ENCODE measurements at places on chromosomes 5 and 9.

DNA sequence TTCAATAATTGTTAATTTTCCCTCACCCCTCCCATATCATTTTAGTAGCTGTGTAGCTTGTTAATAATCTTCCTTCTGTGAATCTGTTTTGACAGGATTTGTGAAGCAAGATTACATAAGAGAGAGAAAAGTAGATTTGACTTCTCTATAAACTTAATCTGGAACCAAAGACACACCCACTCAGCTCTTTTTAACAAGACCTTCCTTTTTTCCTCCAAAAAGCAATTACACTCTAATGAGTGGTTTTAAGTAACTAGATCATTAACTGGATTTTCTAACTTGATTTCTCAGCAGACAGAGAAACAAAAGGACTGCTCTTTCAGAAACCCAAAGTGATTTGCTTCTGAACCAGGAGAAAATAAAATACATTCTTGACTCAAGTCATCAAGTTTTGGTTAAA, 21.9 kb downstream of the RFK start:
- DNase-seq, result no peak

DNA sequence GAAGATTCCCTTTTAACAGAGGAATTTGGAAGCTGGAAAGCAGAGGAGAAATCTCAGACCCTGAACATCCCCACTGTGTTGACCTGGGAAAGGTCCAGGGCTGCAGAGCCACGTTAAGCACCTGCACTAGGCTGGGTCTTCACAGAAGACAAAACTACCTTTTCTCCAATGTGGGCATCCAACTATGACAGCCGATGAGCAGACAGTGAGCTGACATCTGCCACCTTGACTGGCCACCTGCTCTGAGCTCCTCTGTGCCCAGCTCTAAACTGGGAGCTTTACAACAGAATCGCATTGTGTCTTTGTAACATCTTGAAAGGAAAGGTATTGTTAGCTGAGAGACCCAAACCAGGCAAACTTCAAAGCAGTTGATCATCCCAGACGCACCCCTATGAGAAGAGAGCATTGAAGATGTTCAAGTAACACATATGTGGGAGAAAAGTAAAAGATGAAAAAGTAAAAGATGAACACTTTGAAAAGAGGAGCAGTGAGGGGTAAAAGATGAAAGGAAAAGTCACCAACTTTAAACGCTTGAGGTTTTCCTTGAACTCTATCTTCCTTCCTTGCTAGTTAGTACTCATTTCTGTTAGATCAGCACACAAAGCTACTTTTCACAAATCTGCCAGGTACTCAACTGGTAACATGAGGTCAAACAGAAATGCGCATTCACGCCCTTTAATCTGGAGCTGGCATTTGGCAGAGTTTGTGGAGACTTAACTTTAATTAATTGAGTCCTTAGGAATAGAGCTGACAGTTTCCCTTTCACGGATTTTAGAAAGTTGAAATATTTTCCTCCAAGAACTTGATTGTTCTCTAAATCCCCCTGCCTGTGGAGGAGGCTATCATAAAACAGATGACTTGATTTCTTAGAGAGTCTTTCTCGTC, 53.2 kb upstream of the CTXN3 start:
- no peak for DNase-seq

DNA sequence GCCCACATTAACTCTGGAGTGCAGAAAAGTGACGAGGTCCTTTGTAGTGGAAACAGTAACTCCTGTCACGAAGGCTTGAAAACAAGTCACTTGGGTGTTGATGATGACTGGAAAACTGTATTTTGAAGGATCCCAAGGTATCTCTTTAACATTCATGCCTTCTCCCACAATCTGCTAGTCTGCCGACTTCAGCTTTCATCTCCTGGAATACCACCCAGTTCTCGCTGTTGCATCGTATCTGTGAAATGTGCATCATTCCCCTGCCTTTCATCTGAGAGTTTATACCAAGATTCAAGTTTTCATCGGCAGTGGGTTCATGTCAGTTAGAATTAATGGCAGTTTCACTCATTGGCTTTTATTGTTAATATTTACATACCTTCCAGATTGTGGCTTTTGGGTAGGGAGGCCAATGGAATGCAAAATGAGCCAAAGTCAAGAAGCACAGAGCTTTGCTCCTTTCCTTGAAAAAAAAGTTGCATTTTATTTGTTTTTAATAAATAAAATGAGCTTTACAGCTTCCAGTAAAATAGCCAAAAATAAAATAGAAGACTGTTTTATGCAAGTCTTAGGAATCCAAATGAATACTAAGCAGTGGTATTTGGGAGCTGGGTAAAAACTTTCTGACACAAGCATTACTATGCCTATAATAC, 575.2 kb upstream of the WWC1 start:
- DNase-seq, result no peak

DNA sequence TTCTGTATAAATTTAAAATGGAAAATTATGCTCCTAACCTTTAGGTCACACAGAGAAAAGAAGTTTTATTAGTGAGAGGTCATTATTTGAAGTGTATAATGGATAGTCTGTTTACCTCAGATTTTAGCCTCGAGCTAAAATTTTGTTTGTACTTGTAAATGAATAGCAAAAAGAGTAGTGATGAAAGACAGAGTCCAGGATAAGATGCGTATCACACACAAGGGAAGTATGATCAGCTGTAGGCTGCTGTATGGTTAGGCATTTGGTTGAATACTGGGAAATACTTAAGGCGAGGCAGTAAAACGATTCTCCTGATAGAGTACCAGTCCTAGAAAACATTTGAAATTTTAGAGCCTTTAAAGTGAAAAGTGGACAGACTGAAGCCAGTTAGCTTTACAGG, 92.7 kb downstream of the FBXL7 start:
- no peak for DNase-seq

DNA sequence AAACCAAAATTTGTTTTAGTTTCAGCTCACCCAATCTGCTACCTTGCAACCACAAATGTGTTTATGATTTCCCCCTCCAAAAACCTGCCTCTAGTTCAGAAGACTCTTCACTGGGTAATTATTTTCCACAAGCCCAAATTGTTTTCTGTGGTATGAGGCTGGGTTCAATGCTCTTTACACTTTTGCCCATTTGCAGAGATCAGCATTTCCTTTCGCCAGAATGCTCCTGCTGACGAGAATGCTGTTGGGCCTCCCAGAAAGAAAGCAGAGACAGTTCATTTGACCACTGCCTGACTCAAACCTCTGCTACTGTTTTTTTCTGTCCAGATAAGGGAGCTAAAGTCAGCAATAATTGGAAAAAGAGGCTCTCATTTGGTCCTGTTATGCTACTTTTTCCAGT, 427.3 kb downstream of the PDE4D start:
- DNase-seq, result no peak

- DNase-seq, result no peak
Observed at GRCh38 chr5:132467287-132467984, 23.1 kb downstream of the IRF1 start.

DNA sequence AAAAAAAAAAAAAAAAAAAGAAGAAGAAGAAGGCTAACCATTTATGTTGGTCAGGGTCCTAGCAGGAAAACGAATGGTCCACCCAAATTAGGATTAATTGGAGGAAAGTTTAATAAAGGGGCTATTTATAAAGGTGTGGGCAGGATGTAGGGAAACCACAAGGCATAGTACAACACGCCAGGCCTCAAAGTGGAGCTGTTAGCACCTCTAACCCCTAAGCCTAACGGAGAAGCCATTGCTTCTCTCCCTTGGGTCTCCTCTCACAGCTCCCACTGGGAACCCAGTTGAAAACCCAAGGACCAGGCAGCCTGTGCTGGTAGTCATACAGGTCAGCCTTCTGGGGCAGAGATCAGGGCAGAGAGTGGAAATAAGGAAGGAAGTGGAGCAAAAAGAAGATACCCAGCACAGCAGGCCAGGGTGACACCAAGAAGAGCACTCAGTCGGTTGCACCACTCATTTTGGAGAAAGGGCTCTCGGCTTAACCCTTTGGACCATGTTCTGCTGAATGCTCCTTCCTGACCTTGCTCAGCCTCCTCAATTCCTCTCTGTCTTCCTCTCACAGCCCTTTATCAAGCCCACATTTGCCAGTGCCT, 8.8 kb upstream of the GLIPR2 start:
- DNase-seq, result no peak

- DNase-seq, result no peak
Observed at GRCh38 chr5:15938186-15938585, 241.4 kb downstream of the MARCHF11 start.

GRCh38 chr9:75911390-75911789, 20.9 kb downstream of the PCSK5 start:
- DNase-seq, result no peak

GRCh38 chr5:54643685-54644106, 126.1 kb downstream of the SNX18 start:
- no peak for DNase-seq

- no peak for DNase-seq
Observed at GRCh38 chr9:39587844-39588499, 232.5 kb downstream of the SPATA31A1 start.

DNA sequence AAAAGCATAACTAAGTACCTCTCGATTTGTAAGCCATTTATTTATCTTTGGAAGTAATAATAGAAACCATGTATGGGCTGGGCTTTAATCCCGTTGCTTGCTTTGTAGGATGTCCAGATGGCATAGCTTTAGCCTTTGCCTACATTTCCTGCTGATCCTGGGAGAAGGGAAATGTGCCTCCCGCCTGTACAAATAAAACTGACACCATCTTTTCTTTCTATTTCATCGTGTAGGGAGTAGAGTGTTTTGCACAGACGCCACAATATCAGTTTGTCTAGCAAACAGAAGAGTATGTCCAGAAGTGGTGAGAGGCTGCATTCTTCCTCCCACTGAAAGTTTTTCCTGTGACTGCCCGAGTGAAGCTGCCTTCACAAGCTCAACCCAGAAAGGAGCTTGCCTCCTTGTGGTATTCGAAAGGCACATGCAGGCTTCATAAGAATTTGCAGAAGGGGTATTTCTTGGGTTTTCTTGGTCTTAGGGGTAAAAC, 24.7 kb upstream of the TJP2 start:
- no peak for DNase-seq

DNA sequence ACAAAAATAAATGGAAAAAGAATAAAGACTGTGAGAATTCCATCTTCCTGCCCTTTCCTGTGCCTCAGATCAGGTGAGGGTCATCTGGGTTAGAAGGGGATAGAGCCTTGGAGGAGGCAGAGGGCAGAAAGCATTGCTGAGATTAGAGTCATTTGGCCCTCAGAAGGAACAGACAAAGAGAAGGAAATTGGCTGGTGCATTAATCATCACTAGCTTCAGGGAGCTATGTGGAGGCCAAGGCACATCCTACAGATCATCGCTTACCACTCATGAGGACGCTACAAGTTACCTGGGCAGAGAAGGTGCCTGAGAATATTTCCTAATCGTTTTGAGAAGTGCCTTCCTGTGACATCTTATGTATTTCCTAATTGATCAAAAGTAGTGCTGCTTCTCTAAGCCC, 74.5 kb downstream of the C7 start:
- no peak for DNase-seq

GRCh38 chr5:74042559-74042958, 416.6 kb downstream of the ARHGEF28 start:
- DNase-seq, result no peak

DNA sequence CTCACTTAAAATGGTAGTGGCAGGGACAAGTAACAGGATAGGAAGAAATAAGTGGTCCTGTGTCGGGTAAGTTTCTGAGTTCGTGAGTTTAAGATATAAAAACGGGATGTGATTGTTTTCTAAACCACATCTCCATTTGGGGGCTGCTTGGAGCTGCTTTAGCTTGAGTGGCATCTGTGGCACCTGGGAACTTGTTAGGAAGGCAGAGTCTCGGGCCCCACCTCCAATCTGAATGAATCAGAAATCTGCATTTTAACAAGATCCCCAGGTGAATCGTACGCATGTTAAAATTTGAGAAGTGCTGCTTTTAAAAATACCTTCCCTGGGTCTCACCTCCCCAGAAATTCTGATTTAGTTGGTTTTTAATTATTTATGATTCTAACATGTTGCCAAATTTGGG, 78.1 kb downstream of the CDH6 start:
- DNase-seq, result no peak

DNA sequence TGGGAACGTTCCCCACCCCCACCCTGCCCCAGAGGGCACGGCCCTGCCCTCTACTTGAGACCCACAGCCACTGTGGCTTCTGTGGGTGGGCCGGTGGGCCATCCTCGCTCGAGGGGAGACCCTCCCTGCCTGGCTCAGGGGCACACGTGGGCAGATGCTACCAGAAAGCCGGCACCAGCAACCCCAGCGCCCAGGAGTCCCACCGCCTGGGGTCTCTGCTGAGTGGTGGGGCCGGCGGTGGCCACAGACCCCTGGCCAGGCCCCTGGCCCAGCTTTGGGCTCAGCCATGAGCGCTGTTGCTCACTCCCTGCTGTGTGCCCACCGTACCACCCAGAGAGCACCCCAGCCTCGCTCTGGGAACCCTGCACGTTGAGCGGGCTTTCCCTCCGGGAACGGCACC, 16.5 kb upstream of the NRARP start:
- no peak for DNase-seq

DNA sequence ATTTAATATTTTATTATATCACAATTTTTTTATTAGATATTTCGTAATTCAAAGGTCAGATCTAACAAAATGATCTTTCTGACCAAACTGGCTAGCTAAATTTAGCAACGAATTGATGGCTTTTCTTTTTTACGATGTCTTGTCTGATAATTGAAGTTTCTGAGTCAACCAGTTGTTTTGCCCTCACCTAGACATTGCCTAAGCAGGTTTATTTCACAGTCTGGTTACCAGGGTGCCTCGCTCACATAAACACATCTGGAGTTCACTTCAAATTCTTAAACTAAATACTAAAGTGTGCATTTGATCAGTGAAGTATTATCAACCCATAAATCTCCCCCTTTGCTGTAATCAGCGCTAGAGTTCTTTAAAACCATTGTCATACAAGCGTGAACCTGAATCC, 448.3 kb downstream of the TLE4 start:
- DNase-seq, result no peak

DNA sequence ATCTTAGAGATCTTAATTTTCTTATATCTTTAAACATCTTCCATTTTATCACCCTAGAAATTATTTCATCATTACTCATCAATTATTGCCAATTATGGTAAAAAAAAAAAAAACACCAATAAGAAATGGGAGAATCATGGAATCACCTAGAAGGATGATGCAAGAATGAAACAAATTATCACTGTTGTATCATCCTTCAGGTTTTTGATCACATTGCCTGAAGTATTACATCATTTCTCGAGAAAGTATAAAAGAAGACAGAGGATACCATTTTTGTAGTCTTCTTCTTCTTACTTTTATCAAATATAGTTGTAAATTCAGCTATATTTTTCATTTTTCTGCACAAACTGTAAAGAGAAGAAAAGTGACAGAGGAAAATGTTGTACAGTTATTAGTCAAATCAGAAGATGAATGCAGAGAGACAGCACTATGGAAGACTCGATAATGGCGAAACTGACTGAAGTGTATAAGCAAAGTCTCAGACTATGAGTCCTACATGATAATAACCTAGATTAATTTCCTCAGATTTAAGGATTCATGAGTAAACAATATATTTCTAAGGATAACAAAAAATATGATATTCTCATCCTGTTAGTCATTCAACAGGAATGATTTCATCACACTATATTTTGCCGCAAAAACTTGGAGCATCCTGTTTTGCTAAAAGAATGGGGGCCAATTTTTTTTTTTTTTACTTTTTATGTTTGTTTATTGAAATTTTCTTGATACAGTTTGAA, 5.9 kb upstream of the STC2 start:
- DNase-seq, result no peak

- DNase-seq, result no peak
Observed at GRCh38 chr9:72169178-72169577, 19.9 kb downstream of the GDA start.

Measured in NCI-H2171 treated with DMSO at 0.1 percent for 48 hours (cell line).